Hypothalamus (tissue), 51 donors: ENCODE measurements at places on chromosomes 1 and 21.

DNA sequence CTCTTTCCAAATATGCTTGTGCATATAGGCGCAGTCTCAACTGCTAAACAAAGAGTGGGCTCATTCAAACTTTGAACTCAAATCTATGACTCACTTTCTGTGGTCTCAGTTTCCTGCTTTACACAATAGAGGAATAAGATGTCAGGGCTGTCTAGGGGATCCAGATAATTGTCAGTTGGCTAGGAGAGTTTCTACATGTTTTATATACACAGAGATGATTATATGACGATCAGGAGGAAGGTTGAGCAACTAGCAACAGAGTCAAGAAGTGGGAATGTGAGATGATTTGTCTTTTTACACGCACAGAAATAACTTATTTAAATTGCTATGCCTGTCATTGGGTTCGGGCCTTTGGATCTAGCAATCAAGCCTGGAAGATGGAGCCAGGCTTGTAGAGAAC, 299.4 kb upstream of the LYPLAL1 start:
- DNase-seq, result no peak

DNA sequence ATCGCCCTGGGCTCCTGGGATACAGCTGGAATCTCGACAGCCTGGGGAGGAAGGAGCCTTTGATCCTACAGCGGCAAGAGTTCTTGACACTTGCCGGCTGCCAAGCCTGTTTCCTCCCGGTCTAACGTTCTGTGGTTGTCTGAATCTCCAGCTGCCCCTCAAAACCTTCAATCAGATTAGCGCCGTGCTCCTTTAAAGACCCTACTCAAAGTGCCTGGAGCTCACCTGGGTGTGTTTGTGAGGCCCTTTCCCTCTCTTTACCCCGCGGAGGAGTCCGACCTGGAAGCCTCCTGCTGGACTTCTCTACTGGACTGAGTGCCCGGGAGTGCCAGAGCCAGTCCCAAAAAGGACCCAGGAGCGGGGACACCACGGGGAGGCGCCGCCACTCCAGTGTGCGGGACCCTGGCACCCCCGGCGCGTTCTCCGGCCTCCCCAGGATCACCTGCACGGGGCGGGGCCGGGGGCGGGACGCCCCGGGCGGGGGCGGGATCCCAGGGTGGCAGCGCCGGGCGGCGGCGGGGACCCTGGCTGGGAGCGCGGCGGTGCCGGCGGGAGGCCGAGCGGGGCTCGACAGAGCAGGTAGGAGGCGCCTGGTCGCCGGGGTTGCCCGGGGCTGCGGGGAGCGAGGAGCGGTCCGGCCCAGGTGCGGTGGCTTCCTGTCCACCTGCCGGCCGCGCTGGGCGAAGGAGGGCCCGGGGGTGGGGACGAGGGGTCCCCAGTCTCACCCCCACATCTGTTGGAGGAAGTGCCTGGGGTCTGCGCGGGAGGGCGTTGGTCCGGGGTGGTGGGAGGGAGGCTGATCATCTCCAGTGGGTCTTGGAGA, at the start of gene NCMAP:
Gene NCMAP (plus strand): TSS at position 497 of the 823 bp plus-strand sequence. CDS start 39,344 bp downstream, outside the sequence.
- no peak for DNase-seq

DNA sequence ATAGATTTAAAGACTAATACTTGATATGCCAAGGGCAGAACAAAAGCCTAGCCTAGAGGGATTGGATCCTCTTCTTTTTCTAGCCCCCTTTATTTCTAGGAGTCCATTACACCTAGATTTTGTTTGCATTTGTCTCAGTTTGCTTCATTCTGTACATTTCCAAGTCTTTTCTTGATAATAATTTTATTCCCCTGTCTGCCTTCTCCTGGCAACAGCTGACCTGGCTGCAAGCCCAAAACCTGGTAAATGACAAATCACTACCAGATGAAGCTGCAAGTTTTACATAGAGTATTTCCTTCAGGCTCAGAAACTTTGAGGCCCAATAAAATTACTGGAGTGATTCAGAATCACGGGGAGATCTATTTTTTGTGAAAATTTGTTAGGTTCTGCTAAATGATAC, 36.5 kb upstream of the LHX8 start:
- DNase-seq, result no peak

DNA sequence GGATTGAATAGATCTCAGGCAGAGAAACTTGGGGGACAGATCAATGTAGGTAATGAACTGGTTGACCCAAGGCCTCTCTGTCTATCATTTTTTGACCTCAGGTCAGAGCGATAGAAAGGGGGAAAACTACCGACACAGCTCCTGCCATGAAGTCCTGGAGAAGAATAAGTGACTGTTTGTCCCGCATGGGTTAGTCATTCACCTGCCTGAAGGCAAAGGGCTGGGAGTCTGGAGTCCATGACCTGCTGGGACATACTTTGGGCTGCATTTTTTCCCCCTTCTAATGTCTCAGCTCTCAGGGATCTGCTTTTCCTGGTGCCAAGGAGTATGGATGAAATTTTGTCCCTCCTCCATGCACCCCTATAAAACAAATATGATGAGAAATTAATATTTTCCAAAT, 1.6 kb upstream of the ROR1 start:
- DNase-seq, result no peak

GRCh38 chr1:226325178-226325577, 16.2 kb upstream of the LIN9 start:
- no peak for DNase-seq

GRCh38 chr1:30638811-30639210, 84.6 kb downstream of the MATN1 start:
- DNase-seq, result no peak

GRCh38 chr21:33395891-33396331, 7.3 kb upstream of the IFNGR2 start:
- no peak for DNase-seq

DNA sequence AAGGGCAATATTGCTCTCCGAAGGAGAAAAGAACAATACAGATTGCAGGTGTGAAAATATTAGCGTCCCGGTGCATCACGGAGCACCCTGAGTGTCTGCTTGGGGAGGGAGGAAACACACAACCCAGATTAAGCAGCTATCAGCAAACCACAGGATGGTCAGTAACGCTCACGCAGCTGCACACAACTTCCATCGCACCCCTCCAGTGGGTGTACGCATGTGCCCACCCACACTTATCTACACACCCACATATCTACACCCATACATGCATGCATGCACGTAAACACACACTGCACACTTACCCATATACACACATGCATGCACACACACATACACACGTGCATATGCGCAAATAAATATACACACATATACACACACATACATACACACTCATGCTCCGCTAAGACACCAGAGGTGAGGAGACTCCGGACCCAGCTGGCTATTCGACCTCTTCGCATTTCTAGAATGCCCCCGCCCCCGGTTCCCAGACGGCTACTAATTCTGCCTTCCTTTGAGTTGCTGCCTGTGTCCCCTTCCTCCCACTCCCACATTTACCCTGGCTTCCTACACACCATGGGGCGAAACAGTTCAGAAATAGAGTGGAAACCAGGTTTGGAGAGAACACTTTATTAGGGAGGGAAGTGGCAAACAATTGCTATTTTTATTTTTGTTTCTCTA, 26.2 kb downstream of the ITPKB start:
- no peak for DNase-seq

DNA sequence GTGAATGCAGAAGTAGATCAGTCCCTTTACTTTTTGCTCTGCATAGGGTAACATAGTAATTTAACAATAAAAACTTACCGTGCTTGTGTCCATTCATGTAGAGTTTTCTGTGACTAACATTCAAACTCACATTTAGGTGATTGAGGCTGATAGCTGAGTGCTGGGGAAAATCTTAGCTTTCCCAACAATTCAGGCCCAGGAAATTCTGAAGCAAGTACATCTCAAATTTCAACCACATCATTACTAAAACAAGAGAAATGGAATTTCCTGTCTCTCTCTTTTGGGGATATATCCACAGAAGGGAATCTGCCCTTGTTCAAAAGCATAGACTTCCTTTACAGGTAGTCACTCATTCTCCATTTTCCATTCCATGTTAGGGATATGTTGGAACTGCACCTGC, 33.1 kb upstream of the C1orf146 start:
- no peak for DNase-seq

GRCh38 chr1:77322061-77322900, 40.5 kb downstream of the AK5 start:
- DNase-seq, result no peak

DNA sequence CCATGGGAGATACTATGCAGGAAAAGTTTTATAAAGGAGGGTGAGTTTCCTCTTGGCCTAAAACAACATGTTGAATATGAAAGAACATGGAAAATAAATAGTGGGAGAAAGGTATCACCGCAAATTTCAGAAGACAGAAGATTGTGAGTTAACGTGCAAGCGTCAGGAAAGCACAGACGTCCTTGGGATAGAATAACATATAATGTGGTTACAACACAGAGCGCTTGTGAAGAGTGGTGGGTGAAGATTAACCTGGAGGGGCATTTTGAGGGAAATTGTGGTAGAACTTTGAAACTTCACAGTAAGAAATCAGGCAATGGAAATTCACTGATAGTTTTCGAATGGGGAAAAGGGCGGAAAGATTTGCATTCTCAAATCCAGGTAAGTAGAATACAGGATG, 47.3 kb downstream of the NEGR1 start:
- DNase-seq, result no peak

DNA sequence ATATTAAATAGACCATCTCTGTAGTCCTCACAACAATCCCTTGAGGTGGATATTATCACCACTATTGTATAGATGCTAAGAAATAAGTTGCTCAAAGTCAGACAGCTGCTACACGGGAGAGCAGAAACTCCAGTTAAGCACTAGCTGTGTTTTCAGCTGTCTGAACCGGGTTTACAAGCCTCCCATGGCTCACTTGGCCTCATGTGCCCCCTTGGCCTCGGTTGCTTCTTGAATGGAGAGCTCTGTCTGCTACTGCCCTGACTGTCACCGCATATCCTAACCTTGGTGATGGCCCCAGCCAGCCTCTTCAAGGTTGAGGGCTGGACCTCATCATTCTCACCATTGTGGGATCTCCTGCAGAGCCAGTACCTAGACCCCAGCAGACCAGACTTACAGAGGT, 123.4 kb downstream of the AK5 start:
- no peak for DNase-seq

GRCh38 chr21:42097860-42098454, 26.8 kb downstream of the UMODL1 start:
- no peak for DNase-seq

DNA sequence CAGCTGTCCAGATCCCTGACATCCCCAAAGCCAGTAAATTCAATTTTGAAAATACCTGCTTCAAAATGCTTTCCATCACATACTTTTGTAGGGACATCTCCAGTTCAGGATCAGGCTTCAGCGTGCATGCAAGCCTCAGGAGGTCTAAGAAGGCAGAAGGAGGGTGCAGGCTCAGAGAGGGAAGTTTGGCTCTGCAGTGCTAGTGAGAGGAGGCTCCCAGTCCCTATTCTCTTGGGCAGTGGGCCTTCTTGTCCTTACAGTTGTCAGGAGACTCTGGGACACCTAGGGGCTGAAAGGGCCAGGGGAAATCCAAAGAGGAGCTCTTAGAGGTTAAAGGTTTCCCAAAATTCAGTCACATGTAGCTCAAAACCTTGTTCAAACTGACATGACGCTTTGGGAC, 20.1 kb downstream of the ADCY10 start:
- DNase-seq, result no peak

DNA sequence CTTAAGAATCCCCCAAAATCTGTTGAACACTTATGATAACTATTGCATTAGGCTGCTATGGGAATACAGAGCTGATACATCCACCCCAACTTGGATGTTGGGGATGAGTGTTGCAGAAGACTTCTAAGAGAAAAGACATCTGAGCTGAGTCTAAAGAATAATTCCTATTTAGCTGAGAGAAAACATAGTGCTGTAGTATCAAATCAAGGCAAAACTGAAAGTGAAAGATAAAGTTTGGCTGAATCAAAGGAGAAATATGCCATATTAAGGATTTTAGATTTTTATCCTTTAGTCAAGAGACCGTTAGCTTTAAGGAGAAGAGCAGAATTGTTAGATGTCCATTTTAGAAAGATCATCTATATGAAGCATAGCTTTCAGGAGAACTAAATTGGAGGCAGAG, 726.9 kb upstream of the PTBP2 start:
- DNase-seq, result no peak

DNA sequence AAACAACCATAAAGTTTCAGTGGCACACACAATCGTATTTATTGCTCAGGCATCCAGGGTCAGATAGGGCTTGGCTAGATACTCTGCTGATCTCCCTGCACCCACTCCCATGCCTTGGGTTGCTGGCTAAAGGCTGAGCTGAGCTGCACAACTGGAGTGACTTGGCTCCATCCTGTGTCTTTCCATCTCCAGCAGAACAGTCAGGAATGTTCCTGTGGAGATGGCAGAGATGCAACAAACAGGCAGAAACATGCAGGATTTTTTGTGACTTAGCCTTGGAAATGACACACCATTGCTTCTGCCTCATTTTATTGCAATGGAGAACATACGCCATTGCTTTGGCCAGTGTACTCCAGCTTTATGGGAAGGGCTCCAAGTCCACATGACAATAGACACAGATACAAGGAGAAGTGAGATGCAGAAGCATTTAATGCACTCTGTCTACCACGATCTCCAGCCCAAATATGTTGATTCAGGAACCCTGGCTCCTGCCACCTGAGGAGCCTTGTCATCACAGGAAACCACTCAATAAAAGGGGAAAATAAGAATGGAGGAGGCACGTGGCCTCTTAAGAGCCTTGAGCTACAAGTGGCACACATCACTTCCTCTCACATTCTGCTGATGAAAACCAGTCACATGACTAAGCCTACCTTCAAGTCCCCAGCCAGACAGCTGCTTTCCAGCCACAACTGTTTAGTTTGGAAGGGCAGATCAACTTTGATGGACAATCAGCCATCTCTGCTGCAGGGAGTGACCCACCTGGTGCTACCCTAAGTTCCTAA, 10.1 kb upstream of the GUCA2B start:
- no peak for DNase-seq

- DNase-seq, result no peak
Measured at GRCh38 chr1:162456323-162456722, 41.3 kb upstream of the UHMK1 start.

DNA sequence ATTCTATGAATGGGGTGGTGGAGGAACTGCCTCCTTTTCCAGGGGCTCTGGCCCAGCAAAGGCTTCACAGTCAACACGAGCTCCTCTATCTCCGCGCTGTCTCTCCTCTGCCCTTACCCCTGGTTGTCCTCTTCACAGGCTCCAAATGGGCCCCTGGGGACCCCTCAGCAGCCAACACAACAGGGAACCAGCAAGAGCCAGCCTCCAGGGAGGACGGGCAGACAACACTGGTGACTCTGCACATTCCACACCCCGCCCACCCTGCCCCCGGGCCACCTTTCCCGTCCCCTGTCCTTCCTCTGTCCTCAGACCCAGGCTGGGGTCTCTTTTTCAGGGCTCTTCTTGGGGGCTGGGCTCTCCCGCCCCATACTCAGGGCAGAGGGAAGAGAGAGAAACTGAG, 17.5 kb upstream of the ETV3 start:
- DNase-seq, result no peak

DNA sequence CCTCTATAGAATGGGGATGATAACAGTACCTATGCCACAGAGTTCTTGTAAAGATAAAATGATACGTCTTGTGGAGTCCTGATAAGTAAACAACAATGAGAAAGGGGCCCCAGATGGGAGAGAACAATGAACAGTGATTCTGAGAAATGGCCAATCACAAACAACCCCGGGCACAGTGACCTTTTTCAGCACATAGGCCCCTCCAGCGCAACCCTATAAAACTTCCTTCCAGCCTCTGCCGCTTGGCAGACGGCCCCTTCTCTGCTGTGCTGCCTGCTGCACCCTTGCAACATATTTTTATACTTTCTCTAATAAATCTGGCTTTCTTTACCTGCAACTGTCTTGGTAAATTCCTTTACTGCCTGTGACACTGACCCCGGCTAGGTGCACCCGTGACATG, 8.9 kb downstream of the RCAN1 start:
- DNase-seq, result no peak
